CD4-positive, alpha-beta T cell (primary cell): ENCODE measurements at places on chromosomes 6 and 20.

- DNase-seq, result no peak
- H3K36me3 ChIP-seq, result peaks cover 36% of the 10 kb centered on the region
- no peak overlapping the region for H3K4me3 ChIP-seq
- no peak overlapping the region for H3K27ac ChIP-seq
- peaks cover 6% of the 10 kb centered on the region for H3K4me1 ChIP-seq
- no peaks in the 10 kb centered on the region for H3K27me3 ChIP-seq
Measured at GRCh38 chr20:35465976-35466375, 10.6 kb downstream of the CEP250 start.

DNA sequence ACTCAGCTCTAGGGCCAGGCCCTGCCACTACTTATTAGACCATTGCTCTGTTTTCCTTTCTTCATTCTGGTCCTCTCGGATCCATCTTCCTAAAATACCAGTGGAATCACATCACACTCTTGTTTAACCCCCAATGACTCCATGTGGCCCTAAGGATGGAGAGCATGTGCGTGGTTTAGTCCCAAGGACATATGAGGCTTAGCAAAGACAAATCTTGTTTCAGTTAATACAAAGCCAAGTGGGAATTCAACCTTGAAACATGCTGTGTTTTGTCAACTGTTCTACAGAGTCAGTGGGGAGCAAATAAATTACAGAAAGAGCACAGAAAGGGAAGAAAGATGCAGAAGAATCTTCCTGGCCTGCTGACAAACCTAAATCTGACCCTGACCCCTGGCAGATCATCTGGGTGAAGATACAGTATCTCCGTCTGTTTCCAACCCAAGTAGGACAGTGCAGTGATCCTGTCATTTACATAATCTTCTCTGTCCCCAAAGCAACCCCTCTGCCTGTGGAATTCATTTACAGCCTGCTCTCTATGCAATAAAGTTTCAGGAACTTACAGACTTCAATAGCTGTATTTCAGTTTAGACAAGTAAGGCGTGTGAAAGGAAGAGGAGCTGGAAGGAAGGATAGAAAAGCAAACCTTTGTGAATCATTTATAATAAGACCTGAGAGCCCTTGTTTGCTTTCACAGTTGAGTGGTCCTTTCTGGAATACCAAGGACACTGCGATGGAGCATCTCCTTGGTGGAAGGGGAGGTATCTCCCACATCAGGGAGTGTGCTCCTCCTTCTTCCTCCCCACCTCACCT lies 144.0 kb downstream of the THBS2 start:
- no peak for DNase-seq
- no peaks in the 10 kb centered on the region for H3K36me3 ChIP-seq
- no peak overlapping the region for H3K4me3 ChIP-seq
- no peaks in the 10 kb centered on the region for H3K4me1 ChIP-seq

DNA sequence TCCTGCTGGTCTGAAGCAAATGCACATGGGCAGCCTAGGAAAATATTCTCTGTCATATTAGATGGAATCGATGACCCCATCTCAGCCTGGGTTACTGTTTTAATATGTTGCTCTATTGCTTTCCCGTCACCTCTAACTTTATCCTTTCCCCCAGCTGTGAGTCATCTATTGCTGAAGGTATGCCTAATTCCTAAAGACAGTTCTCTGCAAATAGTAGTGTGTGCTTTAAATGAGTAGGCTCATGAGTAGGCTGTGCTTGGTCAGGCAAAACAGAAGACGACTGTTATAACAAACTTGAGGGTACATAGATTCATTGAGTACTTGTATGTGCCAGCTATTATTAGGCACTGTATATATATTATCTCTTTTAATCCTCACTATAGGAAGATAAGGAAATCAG lies 47.2 kb downstream of the CTNNBL1 start:
- peaks cover 45% of the 10 kb centered on the region for H3K36me3 ChIP-seq
- H3K4me1 ChIP-seq, result no peaks in the 10 kb centered on the region
- H3K4me3 ChIP-seq, result no peak overlapping the region
- no peak for DNase-seq
- no peak overlapping the region for H3K27ac ChIP-seq

DNA sequence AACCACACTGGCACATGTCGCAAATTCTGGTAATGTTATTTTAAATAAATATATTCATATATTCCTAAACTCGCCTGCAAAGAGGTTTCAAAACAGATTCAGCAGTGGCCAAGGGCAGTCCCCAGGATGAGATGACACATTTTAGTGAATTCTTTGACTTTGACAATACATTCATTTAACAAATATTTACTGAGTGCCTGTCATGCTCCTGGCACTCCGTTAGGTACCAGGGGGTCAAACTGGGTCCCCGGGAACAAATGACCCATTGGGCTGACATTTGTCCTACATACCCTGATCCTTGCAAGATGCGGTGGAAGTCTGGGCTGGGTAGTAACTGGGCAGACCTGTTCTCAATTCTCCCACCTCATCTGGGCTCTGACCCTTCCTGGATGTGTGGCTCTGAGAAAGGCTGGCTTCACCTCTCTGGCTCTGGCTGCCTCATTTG lies 74.9 kb downstream of the FYN start:
- H3K36me3 ChIP-seq, result peaks cover 32% of the 10 kb centered on the region
- H3K4me1 ChIP-seq, result peaks cover 53% of the 10 kb centered on the region
- H3K27ac ChIP-seq, result no peak overlapping the region
- no peak overlapping the region for H3K4me3 ChIP-seq
